ENCODE measurements at places on chromosomes 3 and 15.

DNA sequence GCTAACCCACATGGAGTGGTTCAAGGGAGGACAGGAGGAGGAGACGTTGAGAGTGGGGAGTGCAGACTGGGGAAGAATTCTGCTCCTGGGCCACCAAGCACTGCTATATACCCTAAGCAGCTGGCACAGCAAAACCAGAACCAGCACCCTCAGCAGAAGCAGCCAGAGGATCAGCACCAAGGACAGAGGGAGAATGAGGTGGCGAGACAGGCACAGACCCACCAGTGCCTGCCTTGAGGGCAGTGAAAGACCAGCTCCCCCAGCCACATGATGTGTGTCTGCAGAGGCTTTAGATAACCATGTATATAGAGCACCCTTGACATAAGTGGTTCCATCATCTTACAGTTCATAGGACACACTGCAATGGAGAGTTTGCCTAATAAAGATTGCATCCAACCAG, 319.0 kb downstream of the GABRB3 start:
- no peak for DNase-seq

DNA sequence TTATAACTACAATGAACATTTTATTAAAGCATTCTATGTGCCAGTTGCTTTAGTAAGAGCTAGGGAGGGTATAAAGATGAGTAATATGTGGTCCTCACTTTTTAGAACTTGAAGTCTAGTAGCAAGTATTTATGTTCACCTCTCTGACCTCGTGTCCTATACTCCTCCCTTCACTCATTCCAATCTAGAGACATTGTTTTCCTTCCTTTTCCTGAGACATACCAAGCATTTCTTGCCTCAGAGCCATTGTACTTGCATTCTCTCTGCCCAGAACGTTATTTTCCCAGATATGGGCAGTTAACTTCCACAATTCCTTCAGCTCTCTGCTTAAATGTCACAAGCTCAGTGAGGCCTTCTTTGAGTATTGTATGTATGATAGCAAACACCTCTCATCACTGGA, 408.6 kb downstream of the PDCD6IP start:
- no peak for DNase-seq

- DNase-seq = no peak
These were observed 597 bp upstream of the GBE1 start for GRCh38 chr3:81761904-81762580.

DNA sequence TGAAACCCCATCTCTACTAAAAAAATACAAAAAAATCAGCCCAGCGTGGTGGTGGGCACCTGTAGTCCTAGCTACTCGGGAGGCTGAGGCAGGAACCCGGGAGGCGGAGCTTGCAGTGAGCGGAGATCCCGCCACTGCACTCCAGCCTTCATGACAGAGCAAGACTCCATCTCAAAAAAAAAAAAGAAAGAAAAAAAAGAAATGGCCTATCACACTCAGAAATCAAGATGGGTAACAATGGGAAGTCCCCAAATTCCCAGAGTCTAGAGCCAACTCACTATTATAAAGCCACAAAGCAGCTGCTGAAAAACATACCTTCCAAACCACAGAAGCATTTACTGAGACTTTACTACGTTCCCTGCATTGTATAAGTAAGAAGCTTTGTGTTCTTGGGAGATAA, 7.5 kb downstream of the HDGFL3 start:
- peak; percentile 11 for DNase-seq

- no peak for DNase-seq
These were observed 90.4 kb downstream of the TBC1D2B start for GRCh38 chr15:77986891-77987764.

GRCh38 chr3:179796421-179796820, 143.6 kb downstream of the USP13 start:
- DNase-seq = no peak

DNA sequence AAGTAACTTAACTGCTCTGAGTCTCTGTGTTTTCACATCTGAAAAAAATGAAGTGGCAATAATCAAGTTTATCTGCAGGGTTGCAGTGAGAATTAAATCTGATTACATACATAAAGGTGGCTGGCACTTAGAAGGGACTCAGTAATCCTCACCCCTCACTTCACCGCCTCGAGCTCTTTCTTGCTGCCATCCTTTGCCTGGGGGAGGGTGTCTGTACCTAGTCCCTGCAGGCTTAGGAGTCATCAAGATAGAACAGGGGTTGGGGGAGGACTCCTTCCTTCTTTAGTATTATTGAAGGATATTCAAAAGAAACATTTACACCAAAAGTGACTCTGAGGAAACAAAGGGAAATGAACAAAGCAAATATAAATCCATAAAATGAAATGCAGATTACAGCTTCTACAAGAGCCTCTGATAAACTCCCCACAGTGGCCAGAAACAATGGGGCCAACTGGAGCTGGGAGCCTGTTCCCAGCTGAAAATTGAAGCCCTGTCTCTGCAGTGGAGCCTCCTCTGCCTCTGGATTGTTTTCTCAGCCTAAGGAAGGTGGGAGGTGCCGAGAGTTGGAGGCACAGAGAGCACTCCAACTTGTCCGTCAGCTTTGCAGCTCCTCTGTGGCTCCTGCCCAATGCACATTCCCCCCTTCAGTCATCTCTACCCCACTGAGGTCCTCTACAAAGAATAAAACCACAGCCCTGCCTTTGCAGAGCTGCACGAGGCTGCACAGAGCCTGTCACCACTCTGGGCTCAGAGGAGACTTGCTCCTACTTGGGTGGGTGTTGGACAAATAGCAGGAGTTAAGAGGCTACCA, 41.8 kb downstream of the CRYGS start:
- DNase-seq = no peak

GRCh38 chr15:70806992-70807712, 43.8 kb upstream of the UACA start:
- no peak for DNase-seq
